Retina (tissue), 1 donor: ENCODE measurements at places on chromosomes 13 and 19.

GRCh38 chr13:26991508-26992181 lies 180.0 kb downstream of the USP12 start:
- no peak for DNase-seq

DNA sequence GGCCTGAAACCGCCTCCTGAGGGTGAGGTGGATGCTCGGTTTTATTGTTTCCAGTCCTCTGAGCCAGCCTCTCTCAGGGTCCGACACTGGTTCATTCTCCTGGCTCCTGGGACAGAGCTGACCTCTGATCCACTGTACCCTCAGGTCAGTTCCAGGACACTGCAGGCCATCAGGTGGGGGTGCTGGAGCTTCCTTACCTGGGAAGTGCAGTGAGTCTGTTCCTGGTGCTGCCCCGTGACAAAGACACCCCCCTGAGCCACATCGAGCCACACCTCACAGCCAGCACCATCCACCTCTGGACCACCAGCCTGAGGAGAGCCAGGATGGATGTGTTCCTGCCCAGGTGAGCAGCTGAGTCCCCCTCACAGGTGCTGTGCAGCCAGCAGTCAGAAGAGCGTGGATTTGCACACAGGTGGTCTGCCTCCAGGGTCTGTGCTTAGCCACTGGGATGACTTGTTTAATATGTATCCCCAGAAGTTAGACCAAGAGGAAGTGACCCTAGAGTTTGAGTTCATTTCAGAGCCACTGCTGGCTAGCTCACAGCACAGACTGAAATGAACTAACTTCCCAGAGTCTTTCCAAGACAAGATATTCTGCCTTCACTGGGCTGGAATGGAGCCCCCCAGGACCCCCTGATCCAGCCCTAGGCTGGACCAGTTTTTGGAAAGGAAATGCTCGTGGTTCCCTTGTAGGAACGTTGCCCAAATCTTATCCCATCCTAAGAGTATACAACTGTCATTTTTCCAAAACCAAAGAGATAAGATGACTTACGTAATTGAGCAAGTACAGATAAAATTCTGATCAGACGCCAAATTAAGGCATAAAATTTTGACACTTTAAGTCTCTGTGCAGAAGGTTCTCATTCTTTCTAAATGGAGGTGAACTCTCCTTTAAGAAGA lies 8.8 kb downstream of the SERPINE3 start:
- no peak for DNase-seq

DNA sequence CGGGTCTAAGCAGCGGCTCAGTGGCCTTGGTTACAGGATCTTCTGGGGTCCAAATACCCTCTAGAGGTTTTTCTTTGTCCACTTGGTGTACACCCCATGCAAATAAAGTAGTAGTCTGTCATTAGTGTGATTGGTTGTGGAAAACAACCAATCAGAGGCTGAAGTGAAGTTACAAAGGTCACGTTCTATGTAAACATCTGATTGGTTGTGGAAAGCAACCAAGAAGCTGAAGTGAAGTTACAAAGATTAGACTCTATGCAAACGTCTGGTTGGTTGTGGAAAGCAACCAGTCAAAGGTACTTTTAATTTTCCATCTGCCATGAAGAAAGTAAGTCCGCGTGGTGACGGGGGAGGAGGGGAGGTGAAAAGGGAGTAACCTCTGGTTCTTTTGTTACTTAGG lies 790.9 kb downstream of the UQCRFS1 start:
- DNase-seq = no peak

DNA sequence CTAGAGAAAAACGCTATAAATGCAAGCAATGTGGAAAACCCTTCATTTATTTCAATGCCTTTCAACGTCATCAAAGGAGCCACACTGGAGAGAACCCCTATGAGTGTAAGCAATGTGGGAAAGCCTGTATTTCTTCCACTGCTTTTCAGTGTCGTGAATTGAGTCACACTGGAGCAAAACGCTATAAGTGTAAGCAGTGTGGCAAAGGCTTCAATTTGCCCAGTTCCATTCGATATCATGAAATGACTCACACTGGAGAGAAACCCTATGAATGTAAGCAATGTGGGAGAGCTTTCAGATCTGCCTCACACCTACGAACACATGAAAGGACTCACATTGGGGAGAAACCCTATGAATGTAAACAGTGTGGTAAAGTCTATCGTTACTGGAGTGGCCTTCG lies 27.4 kb downstream of the ZNF20 start:
- no peak for DNase-seq

DNA sequence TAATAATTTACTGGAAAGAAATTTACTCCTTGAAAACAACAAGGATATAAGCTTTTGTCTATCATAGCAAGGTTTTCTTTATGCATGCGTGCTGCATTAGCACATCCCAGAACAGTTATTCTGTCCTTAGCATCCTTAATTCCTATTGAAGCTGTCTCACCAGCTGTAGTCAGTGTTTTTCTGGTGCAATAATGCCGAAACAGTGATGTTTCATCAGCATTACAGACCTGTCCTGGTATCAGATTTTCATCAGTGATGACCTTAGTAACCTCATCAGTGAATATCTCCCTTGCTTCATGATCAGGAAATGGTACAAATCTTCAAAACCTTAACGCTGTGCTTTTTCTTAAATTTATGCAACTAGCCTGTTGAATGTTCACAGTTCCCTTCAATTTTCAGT lies 264.7 kb upstream of the STARD13 start:
- no peak for DNase-seq

- DNase-seq = no peak
Observed at GRCh38 chr13:54640719-54641118, 1612.1 kb downstream of the OLFM4 start.

DNA sequence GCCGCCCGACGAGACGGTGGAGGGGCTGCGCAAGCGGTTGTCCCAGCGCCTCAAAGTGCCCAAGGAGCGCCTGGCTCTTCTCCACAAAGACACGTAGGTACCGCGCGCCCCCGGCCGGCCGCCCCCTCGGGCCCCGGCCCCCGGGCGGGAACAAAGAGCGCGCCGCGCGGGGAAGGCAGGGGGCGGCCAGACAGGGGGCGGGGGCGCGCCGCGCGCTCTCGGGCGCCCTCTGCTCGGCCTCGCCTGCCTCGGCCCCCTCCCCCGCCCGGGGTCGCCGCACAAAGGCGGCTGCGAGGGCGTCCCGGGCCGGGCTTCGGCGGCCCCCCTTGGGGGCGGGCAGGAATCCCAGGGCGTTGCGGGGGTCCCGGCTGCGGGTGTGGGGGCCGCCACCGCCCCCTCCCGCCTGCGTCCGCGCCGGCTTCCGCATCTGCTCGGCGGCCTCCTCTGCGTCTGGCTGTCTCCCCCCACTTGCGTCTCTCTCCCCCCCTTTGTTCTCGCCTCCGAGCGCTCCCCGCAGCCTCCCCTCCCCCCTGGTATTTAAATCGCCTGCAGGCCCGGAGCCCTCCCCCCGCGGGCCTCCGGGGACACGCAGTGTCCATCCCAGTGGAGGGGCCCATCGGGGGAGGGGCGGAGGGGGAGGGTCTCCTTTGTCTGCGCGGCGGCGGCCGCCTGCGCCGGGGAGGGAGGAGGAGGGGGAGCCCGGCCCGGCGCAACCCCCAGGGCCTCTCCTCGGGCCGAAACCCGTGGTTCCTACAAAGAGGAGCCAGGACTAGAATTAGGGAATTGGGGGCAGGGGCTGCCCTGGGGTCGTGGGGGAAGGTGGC lies 2.3 kb downstream of the MIDN start:
- DNase-seq = peak; percentile 76

- DNase-seq = no peak
Observed at GRCh38 chr13:113112893-113113845, 7.6 kb downstream of the F7 start.

DNA sequence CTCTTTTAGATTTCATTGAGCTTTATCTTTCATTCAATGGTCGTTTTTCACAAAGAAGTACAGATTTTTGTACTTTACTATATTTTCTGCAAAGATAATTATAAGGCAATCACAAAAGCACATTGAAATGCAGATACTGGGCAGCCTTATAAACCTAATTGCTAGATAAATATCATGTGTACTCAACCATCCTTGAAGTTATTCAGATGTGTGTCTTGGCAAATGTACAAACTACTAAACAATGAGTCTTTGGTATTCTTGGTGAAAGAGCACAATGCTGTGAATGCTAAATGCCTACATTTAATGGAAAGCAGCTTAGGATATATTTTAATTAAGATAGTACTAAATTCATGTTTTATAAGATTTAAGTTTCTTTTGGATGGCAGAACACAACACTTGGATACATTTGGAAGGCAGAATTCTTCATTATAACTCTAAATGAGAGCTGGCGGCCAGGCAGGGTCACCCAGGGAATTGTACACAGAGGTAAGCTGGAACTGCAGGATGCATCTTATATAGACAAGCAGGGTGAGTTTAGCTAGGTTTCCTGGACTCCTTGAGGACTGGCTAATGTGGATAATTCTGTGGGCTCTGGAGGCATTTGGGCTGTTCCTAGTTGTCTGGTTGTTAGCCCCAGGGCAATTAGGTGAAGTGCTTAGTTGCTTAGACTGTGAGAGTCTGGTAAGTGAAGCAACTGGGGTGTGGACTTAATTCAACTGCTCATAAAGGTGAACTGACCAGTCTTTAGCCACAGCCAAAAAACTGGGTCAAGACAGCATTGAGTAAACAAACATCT lies 286.6 kb downstream of the PCDH20 start:
- DNase-seq = no peak

GRCh38 chr13:46134961-46135522 lies 30.2 kb upstream of the CPB2 start:
- DNase-seq = no peak

- DNase-seq = no peak
Observed at GRCh38 chr13:37539170-37539569, 59.4 kb downstream of the POSTN start.

DNA sequence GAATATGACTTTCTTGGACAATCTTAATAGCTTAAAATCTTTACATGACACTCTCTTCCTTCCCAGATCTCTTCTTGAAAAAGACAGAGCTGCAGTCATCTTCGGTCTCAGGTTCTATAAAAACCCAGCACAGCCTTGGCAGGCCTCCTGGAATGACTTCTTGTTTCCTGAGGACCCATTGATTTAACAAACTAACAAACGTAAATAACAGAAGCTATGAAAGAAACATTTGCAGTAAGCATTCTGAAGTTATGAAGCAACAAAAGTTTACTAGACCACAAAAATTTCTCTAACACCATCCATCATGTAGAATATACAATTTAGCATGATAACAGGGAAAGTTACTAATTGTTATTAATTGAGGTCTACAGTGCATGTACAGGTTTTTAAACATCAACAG lies 62.8 kb upstream of the STARD13 start:
- no peak for DNase-seq

DNA sequence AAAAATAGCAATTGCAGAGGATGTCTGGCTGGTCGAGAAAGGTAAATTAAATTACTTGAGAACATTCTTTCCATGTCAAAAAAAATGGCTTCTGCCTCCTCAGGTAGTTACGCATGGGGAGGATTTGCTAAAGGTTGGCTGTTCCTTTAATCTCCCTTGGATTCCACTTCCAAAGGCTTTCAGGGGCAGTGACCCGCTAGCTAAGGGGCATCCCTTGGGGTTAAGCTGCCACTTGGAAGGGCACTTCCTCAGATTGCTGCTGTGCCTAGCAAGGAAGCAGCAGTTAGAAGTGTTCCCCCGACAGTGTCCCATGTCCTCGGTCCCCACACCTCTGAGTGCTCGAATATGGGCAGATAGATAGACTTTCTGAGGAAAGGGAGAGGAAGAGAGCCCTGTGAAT lies 108.5 kb downstream of the RGCC start:
- peak; percentile 45 for DNase-seq

DNA sequence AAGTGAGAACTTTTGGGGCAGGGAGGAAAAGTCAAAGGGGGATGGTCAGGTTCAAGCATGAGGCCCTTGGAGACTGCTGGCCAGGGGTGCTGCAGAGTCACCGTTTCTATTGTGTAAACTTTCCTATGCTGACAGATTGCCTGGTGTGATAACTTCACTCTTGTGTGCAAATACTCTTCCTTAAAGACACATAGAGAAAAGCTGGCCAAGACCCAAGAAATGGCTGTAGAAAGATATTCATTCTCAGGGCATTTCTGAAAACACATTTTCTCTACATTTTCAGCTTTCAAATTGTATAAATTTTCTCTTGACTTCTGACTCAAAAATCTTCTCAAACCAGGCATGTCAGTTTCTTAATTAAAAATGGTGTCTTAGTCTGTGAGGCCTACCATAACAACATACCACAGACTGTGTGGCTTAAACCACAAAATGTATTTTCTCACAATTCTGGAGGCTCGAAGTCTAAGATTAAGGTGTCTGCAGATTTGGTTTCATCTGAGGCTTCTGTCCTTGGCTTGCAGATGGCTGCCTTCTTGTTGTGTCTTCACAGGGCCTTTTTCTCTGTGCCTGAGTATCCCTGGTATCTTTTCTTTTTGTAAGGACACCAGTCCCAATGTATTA lies 304.5 kb downstream of the KCNRG start:
- DNase-seq = no peak

- no peak for DNase-seq
Observed at GRCh38 chr13:81670048-81670447, 1329.1 kb upstream of the SPRY2 start.

GRCh38 chr19:38838208-38838985 lies 6.8 kb upstream of the ECH1 start:
- no peak for DNase-seq

GRCh38 chr19:42114412-42114811 lies 17.8 kb downstream of the POU2F2 start:
- DNase-seq = no peak

DNA sequence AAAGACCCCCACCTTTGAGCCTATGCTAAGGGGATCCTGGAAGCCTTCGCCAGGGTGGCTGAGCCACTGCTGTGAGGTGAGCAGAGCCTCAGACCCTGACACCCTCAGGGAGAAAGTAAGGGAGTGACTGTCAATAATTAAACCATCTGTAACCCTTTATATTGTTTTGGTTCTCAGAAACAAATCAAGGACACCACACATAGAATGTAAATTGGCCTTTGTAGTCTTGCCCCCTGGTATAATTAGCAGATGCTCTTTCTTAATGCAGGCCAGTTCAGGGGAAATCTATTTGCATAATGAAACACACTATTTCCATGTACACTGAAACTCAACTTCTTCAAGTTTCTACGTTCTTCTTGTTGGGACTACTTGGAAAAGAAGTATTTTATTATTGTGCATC lies 127.7 kb upstream of the EDNRB start:
- no peak for DNase-seq

DNA sequence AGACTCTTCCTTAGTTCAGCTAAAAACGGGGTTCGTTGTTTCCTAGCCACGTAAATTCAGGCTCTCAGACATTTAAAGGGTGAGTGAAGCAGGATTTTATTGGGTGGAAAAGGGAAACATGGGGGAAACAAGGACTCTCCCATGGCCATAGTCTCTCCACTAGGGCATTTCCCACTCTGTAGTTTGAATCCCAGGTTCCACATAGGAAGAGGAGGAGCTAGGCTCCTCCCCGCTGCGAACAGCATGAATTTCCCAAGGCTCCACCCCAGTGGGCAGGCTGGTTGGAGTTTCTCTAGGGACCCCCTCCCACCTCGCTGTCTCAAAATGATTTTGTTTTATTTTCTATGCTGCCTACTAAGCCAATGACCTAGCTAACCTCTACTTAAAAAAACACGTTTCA lies 2170.8 kb upstream of the PCDH20 start:
- no peak for DNase-seq
